ENCODE measurements at places on chromosomes 3 and 15.

DNA sequence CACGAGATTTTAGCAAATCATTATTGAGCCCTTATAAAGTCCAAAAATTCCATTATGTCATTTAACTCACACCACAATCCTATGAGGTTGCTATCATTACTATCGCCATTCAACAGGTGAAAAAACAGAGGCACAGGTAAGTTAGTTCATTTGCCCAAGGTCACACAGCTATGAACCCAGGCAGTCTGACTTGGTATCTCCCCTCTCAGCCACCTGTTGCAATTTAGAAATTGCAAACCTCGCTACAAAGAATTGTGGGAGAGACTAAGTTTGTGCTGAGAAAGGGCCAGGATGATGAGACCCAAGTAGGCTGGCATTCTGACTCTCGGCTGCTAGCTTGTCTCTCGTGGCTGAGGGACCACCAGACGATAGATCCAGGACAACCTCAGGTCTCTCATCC is 57.7 kb downstream of the LMCD1 start:
- DNase-seq, result no peak

DNA sequence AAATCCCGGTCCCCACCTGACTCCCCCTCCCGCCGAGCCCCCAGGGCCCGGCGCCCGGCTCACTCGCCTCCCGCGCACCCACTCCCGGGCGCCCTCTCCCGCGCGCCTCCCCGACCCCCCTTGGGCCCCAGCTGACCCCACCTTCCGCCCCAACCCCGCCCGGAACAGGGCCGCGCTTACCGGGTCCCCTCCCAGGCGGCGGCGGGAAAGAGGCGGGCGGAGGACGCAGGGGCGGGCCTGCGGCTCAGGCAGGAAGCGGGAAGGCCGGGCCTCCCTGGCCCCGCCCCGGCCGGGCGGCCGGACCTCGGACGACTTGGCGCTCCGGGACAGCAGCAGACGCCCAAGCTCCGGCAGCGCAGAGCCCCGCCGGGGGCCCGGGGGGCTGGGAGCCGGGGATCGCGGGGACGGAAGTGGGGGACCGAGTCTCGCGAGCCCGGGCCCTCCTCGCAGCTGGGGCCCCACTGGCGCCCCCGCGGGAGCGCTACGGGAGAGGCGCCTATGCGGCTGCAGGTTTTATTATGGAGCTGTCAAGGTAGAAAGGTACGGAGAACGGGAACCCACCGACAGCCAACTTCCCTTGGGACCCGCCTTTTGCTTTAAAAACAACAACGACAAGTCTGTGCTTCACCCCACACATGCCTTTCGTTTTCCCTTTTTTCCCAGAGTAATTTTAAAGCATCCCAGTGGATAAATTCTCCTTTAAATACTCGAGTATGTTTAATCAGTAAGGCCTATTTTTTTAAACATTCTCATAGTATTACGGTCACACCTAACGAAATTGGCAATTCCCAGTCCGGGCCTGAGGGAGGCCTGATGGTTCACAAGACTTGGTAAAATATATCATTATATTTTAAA is at the start of gene SLC41A3:
SLC41A3 (minus strand) TSS at position 212 of the 855 bp plus-strand sequence. CDS start 15,905 bp downstream, outside the sequence.
- peak; percentile 75 for DNase-seq

- DNase-seq, result no peak
Observed at GRCh38 chr3:8635631-8636030, 9.0 kb downstream of the SSUH2 start.

GRCh38 chr3:30733696-30734095 is 127.3 kb downstream of the TGFBR2 start:
- no peak for DNase-seq

GRCh38 chr3:23465569-23465968 is 262.4 kb downstream of the UBE2E2 start:
- no peak for DNase-seq

GRCh38 chr3:144775551-144775950 is 803.9 kb downstream of the DIPK2A start:
- no peak for DNase-seq

- DNase-seq, result no peak
Observed at GRCh38 chr3:134027631-134028030, 2.1 kb downstream of the SLCO2A1 start.

DNA sequence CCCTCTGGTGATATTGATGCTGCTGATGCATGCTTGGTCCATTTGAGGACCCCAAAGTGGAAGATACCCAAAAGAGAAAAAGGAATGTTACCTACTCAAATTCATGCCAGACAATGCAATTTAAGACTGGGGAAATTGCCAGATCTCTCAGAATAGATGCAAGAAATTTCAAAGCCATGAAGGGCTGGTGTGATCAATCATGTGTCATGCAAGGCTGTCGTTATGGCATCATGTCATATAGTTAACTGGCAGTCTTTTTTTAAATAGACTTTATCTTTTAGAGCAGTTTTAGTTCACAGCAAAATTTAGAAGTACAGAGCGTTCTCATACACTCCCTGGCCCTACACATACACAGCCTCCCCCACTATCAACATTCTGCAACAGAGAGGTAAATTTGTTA is 53.1 kb upstream of the ABHD2 start:
- DNase-seq, result no peak

GRCh38 chr15:80367094-80367493 is 37.1 kb upstream of the ARNT2 start:
- no peak for DNase-seq

All from C1 segment of cervical spinal cord (tissue), 14 donors.